ENCODE measurements at places on chromosomes 3 and 15.

- no peak overlapping the region for H3K4me3 ChIP-seq
- peaks cover 26% of the 10 kb centered on the region for H3K4me1 ChIP-seq
- H3K36me3 ChIP-seq = no peaks in the 10 kb centered on the region
- DNase-seq = no peak
These were observed 1.9 kb upstream of the TNFSF10 start for GRCh38 chr3:172525116-172525613.

DNA sequence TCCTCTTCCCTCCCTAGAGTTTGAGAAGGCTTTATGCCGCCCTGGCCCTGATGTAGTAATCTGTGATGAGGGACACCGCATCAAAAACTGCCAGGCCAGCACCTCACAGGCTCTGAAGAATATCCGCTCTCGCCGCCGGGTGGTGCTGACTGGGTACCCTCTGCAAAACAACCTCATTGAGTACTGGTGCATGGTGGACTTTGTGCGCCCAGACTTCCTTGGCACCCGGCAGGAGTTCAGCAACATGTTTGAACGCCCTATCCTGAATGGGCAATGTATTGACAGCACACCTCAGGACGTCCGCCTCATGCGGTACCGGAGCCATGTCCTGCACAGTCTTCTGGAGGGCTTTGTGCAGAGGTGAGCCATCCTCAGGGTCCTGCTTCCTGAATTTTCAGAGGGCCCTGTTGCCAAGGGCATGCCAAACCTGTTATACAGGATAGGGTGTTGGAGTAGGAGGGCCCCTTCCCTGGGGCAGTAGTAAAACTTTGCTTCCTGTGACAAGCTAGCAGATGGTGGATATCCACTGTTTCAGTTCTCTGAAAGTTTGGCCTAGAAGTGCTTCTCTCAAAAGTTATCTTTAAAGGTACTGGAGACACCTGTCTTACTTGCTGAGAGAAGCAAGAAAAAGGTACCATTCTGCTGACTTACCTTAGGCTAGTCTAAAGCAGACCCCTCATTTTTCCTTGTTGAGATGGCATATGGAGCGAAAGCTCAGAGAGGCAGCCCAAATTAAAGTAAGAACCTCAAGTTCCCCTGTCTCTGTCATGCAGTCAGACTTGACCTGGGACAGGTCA lies 33.7 kb upstream of the TEX264 start:
- H3K4me3 ChIP-seq = no peak overlapping the region
- no peak for DNase-seq
- H3K36me3 ChIP-seq = peaks cover 53% of the 10 kb centered on the region
- H3K27ac ChIP-seq = no peak overlapping the region
- no peaks in the 10 kb centered on the region for H3K27me3 ChIP-seq

GRCh38 chr15:65655026-65655425 lies 33.3 kb downstream of the SLC24A1 start:
- no peak for DNase-seq
- H3K36me3 ChIP-seq = peaks cover 14% of the 10 kb centered on the region
- no peaks in the 10 kb centered on the region for H3K4me1 ChIP-seq
- H3K27me3 ChIP-seq = no peaks in the 10 kb centered on the region

GRCh38 chr3:47416041-47416440 lies 35.2 kb downstream of the PTPN23 start:
- peaks cover 26% of the 10 kb centered on the region for H3K36me3 ChIP-seq
- no peak for DNase-seq
- H3K4me3 ChIP-seq = no peak overlapping the region
- no peak overlapping the region for H3K27ac ChIP-seq
- no peaks in the 10 kb centered on the region for H3K27me3 ChIP-seq
- H3K4me1 ChIP-seq = peaks cover 4% of the 10 kb centered on the region

DNA sequence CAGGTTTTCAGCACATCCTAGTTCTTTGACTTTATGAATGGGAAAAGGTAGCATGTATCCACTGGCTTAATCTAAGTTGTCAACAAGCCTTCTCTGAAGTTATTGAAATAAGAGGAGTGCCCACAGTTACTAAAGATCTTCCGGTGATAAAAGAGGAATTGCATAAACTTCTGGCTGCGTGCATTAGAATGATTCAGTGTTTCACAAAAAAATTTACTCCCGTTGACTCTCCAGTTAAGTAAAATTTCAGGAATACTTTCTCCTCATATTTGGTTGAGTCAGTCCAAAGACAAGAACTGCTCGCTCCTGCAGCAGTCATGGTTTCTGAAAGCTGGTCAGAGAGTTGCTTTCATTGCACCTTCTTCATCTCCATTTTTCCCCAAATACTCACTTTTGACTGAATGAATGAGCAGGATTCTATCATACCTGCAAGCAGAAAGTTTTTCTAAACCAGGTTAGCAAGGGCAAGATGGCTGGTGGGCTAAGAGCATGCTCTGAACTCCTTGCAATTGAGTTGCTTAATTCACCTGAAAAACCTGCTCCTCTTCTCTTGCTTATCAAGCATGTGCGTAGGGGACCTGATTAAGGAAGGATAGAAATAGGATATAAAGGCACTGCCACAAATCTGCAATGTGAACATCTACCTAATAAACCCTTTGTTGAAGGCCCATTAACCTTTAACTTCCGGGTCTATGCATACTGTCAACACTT lies 64.2 kb upstream of the TIMP4 start:
- H3K27me3 ChIP-seq = peaks cover 5% of the 10 kb centered on the region
- no peaks in the 10 kb centered on the region for H3K4me1 ChIP-seq
- no peak overlapping the region for H3K27ac ChIP-seq
- no peak for DNase-seq
- H3K36me3 ChIP-seq = no peaks in the 10 kb centered on the region

GRCh38 chr3:123732447-123732846 lies 147.6 kb upstream of the HACD2 start:
- H3K4me3 ChIP-seq = no peak overlapping the region
- no peak for DNase-seq
- no peaks in the 10 kb centered on the region for H3K4me1 ChIP-seq
- no peaks in the 10 kb centered on the region for H3K27me3 ChIP-seq
- no peaks in the 10 kb centered on the region for H3K36me3 ChIP-seq
- H3K27ac ChIP-seq = no peak overlapping the region

DNA sequence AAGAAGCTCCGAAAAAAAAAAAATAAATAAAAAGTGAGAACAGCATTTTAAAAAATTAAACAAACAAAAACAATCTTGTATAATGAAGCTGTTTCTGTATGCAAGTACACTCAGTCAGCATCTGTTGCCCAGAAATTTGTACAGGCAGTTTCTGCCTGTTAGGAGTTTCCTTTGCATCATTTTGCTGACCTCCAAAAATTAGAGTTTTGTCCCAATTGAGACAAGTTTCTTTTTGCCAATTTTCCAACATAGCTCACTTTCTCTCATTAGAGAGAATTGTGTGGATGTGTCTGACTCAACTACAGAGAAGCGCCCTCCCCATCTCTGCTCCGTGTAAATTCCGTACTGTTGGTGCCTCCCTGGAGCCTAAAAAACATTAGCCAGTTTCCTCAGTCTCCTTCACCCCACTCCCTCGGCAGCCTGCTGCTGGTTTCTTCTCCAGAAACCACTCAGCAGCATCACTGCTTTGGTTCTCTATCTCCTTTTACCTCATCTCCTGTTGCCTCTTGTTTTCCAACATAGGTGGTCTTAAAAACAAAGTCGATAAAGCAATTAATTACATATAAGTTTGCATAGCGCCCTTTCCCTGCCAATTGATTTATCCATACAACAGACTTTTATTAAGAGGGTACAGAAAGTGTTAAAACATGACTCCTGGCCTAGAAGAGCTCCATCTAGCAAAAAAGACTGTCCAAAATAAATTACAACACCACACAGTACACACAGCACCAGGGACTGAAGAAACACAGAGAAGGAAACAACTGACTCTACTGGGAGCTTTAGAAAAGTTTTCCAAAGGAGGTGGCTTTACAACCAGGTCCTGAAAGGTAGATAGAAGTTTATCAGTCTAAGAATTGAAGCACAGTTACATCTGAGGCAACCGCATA lies 286.7 kb downstream of the SHOX2 start:
- no peak overlapping the region for H3K4me3 ChIP-seq
- no peaks in the 10 kb centered on the region for H3K4me1 ChIP-seq
- DNase-seq = no peak
- H3K27ac ChIP-seq = no peak overlapping the region

GRCh38 chr3:47646362-47646761 lies 67.7 kb upstream of the CSPG5 start:
- H3K36me3 ChIP-seq = peaks cover 4% of the 10 kb centered on the region
- H3K27me3 ChIP-seq = no peaks in the 10 kb centered on the region
- no peaks in the 10 kb centered on the region for H3K4me1 ChIP-seq
- H3K27ac ChIP-seq = no peak overlapping the region
- no peak for DNase-seq
- H3K4me3 ChIP-seq = no peak overlapping the region

DNA sequence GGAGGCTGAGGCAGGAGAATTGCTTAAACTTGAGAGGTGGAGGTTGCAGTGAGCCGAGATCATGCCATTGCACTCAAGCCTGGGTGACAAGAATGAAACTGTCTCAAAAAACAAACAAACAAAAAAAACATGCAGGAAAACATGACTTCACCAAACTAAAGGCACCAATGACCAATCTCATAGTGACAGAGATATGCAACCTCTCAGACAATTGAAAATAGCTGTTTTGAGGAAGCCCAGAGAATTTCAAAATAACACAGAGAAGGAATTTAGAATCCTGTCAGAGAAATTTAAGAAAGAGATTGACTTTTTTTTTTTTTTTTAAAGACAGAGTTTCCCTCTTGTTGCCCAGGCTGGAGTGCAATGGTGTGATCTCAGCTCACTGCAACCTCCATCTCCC lies 26.1 kb downstream of the NCBP2 start:
- no peak overlapping the region for H3K27ac ChIP-seq
- H3K4me1 ChIP-seq = no peaks in the 10 kb centered on the region
- no peak for DNase-seq
- no peaks in the 10 kb centered on the region for H3K27me3 ChIP-seq
- peaks cover 7% of the 10 kb centered on the region for H3K36me3 ChIP-seq

GRCh38 chr3:39149059-39149455 lies 4.3 kb downstream of the CSRNP1 start:
- peaks cover 65% of the 10 kb centered on the region for H3K4me1 ChIP-seq
- peak overlapping the region; percentile 60 for H3K27ac ChIP-seq

GRCh38 chr3:183828538-183828870 lies 3.1 kb upstream of the MAP6D1 start:
- no peaks in the 10 kb centered on the region for H3K27me3 ChIP-seq
- no peak for DNase-seq
- H3K36me3 ChIP-seq = peaks cover 2% of the 10 kb centered on the region
- H3K27ac ChIP-seq = no peak overlapping the region
- peaks cover 10% of the 10 kb centered on the region for H3K4me1 ChIP-seq
- no peak overlapping the region for H3K4me3 ChIP-seq

DNA sequence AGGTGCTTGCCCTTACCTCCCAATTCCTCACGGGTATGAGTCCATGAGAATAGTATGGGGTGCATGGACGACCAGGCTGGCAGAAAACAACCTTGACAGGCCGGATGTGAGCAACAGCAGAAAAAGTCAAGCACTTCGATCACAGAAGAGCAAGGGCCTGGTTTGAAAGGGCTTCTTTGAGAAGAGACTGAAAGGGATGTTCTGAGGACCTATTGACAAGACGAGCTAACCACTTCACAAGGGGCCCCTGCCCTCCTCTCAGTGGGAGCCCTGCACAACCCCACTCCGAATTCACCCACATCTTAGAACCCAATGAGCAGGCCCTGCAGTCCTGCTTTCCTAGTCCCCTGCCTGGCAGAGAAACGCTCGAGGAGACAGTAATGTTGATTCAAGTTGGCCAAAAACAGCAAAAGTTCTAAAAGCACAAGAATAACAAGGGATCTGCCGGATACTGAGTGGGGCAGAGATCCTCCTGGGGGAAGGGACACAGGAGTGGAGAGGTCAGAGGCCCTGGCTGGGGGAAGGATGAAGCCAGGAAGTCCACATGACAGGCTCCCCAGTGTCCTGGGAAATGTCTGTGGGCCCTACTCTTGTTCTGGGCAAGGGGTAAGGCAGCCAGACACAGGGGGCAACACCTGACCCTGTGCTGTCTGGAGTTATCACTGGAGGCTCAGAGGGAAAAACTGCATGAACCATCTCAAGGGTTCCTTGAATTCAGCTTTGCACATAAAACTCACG lies 14.8 kb upstream of the CX3CR1 start:
- no peak overlapping the region for H3K4me3 ChIP-seq
- H3K27ac ChIP-seq = no peak overlapping the region
- no peaks in the 10 kb centered on the region for H3K36me3 ChIP-seq
- DNase-seq = no peak
- peaks cover 9% of the 10 kb centered on the region for H3K4me1 ChIP-seq

- DNase-seq = no peak
- H3K4me1 ChIP-seq = peaks cover 5% of the 10 kb centered on the region
- no peak overlapping the region for H3K4me3 ChIP-seq
- no peak overlapping the region for H3K27ac ChIP-seq
These were observed 16.7 kb upstream of the ZMAT3 start for GRCh38 chr3:179088306-179088705.

DNA sequence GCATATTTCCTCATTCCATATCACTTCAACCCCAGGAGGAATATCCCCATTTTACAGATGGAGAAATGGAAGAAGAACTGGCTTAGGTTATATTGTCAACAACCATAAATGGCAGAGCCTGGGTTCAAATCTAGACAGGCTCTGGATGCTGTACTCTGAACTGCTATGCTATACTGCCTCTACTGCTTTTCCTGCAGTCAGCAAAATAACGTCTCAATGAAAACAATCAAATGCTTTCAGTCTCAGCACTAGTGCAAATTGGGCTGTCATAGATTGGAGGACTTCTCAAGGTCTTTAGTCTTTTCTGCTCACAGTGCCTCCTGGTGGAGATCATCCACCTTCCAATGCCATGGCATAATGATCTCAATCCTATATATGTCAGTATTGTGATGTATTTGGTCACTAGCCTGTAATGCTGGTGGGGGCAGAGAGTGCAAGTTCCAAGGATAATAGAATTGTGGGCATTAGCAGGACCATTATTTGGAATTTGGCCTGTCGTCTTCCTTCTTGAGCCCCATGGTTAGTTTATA lies 285.0 kb downstream of the CLSTN2 start:
- no peak for DNase-seq
- H3K36me3 ChIP-seq = no peaks in the 10 kb centered on the region
- no peaks in the 10 kb centered on the region for H3K4me1 ChIP-seq
- H3K27ac ChIP-seq = no peak overlapping the region
- no peaks in the 10 kb centered on the region for H3K27me3 ChIP-seq
- no peak overlapping the region for H3K4me3 ChIP-seq

- no peak for DNase-seq
- no peaks in the 10 kb centered on the region for H3K36me3 ChIP-seq
- no peak overlapping the region for H3K27ac ChIP-seq
- no peaks in the 10 kb centered on the region for H3K27me3 ChIP-seq
These were observed 413.3 kb downstream of the CNTN6 start for GRCh38 chr3:1506090-1506489.

- H3K4me3 ChIP-seq = no peak overlapping the region
- no peak for DNase-seq
- peaks cover 6% of the 10 kb centered on the region for H3K27me3 ChIP-seq
- H3K36me3 ChIP-seq = no peaks in the 10 kb centered on the region
- no peak overlapping the region for H3K27ac ChIP-seq
- no peaks in the 10 kb centered on the region for H3K4me1 ChIP-seq
These were observed 8.2 kb downstream of the ZIC4 start for GRCh38 chr3:147397875-147398812.

GRCh38 chr3:96347289-96347688 lies 467.1 kb upstream of the EPHA6 start:
- H3K27ac ChIP-seq = no peak overlapping the region
- H3K4me3 ChIP-seq = no peak overlapping the region
- no peaks in the 10 kb centered on the region for H3K36me3 ChIP-seq
